ENCODE measurements at places on chromosomes 5 and 9.

- no peak for DNase-seq
Measured at GRCh38 chr5:94469894-94470329, 148.5 kb downstream of the KIAA0825 start.

DNA sequence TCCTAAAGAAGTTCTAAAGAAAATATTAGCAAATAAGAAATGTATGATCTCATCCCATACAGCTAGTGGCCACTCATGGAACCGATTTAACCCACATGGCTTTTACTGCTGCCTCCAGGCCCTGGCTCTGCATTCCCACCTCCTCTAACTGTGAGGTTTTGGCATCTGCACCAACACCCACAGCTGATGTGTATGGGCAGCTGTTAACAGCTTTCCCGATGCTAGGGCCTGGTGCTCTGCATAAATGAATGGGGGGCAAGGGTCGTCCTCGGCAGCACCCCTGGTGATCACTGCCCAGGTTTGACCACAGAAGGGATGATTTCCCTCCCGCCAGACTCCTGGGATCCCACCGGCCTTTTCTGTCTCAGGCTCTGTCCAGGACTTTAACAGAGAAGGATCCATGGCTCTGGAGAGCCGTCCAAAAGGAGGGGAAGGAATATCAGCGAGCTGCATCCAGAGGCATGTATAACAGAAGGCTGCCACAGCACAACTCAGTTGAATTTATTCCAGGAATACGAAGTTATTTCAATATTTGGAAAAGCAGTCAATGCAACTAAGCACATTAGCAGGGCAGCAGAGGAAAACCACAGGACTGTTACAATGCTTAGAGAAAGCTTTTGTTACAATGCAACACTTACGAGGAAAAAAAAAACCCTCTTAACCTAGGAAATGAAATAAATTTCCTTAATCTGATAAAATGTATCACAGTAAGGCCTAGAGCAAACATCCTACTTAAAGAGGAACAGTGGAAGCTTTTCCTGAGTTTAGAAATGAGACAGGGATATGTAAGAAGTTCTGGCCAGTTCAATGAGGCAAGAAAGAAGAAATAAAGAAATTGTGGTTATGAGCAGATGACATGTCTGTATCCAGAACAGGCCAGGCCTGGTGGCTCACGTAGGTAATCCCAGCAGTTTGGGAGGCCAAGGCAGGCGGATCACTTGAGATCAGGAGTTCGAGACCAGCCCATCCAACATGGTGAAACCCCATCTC, 63.1 kb downstream of the NACC2 start:
- DNase-seq, result no peak

- no peak for DNase-seq
Measured at GRCh38 chr9:125295657-125296056, 34.0 kb downstream of the GAPVD1 start.

- peak; percentile 41 for DNase-seq
Measured at GRCh38 chr5:10288592-10289219, 19.0 kb downstream of the CMBL start.

DNA sequence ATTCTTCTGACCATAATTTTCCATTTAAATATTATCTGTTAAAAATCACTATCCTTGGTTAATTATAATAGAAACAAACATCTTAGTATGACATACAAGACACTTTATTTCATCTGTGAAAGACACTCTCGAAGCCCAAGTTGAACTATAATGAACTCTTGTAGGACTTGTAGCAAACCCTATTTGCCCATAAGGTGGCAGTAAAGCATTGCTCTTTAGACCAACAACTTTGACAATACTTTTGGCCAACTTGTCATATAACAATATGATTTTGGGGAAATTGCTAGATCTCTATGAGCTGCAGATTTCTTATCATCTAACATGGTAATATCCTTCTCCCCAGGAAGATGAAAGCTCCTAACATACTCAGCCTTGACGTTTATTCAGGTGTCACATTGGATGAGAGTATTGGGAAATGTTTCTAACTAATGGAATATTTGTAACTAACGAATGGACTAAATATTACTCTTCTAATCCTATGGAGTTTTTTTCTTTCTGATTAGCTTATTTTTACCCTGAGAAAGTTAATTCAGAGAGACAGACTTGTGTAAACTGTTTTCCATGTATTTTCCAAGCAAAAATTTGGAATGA, 11.0 kb downstream of the SPINK14 start:
- no peak for DNase-seq

GRCh38 chr5:36442352-36442751, 140.7 kb upstream of the RANBP3L start:
- no peak for DNase-seq

- no peak for DNase-seq
Measured at GRCh38 chr5:19169426-19169825, 818.6 kb downstream of the CDH18 start.

DNA sequence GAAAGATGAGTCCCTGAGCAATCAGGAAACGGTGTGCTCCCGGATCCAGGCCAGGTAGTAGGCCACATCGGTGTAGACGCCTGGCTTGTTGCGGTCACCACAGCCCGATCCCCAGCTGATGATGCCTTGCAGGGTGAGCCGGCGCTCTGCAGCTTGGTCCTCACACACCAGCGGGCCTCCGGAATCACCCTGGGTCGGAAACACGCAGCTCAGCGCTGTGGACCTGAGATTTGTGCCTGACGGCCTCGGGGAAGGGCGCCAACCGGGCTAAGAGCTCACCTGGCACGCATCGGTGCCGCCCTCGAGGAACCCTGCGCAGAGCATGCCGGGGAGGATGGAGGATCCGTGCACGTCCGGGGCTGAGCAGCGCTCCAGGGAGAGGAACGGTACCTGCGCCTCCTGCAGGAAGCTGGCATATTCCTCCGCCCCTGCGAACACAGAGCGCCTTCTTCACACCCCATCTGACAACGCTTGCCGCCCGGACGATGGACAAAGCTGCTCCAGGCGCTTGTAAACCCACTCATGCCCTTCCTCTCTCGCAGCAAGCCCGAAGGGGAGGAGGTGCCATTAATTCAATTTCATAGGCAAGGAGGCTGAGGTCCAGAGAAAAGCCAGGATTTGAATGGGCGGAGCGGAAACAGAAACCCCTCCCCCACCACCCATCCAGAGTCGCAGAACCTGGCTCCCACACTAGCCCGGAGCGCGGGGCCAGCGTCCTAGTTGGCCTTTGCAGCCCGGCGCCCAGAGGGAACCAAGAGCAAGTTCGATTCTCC, 2.0 kb upstream of the PFN3 start:
- peak; percentile 86 for DNase-seq

- no peak for DNase-seq
Measured at GRCh38 chr5:175246242-175246888, 197.6 kb downstream of the DRD1 start.

DNA sequence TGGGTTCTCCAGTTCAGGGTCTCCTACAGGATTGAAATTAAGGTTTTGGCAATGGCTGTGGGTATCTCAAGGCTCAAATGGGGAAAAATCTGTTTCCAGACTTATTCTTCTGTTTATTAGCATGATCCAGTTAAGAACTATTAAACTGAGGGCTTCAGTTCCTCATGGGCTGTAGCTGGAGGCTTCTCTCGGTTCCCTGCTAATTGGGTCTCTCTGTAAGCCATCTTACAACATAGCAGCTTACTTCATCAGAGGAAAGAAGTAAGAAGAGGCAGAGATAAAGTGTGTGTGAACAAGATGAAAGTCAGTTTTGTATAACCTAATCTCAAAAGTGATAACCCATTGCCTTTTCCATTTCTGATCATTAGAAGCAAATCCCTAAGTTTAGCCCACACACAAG, 391.9 kb downstream of the PSAT1 start:
- DNase-seq, result no peak

GRCh38 chr5:154878642-154879335, 20.4 kb downstream of the CNOT8 start:
- no peak for DNase-seq

- no peak for DNase-seq
Measured at GRCh38 chr5:14980698-14981097, 109.1 kb upstream of the ANKH start.

DNA sequence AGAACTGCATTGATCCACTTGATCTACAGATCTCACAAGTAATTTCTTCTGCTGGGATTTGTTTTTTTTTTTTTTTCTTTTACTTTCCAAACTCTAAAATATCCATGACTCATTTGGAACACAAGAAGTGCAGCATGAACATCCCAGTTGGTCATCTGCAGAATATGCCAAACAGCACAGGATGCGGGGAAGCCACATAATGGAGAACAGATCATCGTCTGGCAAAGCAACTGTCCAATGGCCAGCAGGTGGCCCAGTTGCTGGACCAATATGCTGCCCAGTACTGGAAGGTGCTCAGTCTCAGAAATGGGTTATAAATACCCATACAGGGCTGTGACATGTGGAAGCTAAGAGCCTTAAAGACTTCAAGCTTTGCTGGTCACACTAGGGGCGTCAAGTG, 221.3 kb upstream of the TAS2R1 start:
- DNase-seq, result no peak

GRCh38 chr9:119121899-119122298, 247.3 kb downstream of the BRINP1 start:
- no peak for DNase-seq

GRCh38 chr5:13325765-13326164, 618.7 kb downstream of the DNAH5 start:
- DNase-seq, result no peak

DNA sequence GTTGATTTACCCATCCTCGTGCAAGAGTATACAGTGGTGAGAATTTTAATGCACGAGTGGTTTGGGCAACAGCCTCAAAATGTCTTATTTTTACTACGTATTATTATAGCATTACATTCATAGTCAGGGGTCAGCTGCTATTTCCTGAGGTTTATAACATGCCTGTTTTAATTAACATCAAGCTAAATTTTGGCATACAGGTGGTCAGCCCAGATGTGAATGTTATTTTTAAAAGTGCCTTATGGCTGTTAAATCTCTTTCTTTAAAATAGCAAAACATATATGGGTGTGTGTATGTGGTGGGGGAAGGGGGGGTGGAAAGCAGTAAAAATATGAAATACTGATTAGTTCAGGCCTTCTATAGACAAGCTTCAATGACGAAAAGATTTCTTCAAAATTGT, 424.5 kb upstream of the CLINT1 start:
- DNase-seq, result no peak

DNA sequence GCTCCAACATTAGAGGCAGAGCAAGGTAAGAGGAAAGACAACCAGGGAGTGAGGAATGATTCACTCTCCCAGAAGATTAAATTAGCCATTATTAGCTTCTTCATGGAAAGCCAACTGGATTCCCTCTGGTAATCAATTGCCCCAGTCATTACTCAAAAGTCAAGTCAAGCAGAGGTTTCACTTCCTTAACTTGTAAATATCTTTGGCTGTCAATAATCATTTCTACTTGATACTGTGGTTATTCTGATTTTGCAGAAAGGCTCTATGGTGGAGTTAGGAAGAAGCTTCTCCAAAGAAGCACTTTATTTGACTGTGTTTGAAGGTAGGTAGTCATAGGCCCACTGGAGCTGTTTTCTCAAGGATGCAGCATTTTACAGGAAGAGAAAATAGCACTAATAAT, 78.0 kb downstream of the JAKMIP2 start:
- DNase-seq, result no peak

- DNase-seq, result no peak
Measured at GRCh38 chr5:115532517-115532916, 12.1 kb downstream of the FEM1C start.

DNA sequence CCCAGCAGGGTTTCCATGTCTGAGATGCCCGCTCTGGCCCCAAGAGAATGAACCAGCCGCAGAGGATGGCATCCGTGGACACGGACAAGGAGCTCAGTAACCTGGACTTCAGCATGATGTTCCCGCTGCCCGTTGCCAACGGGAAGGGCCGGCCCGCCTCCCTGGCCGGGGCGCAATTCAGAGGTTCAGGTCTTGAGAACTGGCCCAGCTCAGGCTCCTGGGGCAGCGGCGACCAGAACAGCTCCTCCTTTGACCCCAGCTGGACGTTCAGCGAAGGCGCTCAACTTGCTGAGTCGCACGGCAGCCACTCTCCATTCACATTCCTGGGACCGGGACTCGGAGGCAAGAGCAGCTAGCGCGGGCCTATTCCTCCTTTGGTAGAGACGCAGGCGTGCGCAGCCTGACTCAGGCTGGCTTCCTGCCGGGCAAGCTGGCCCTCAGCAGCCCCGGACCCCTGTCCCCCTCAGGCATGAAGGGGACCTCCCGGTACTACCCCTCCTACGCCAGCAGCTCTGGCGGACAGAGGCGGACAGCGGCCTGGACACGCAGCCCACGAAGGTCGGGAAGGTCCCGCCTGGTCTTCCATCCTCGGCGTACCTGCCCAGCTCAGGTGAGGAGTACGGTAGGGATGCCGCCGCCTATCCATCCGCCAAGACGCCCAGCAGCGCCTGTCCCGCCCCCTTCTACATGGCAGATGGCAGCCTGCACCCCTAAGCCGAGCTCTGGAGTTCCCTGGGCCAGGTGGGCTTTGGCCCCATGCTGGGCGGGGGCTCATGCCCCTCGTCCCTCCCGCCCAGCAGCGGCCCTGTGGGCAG, 74.4 kb downstream of the INSL6 start:
- DNase-seq, result no peak

GRCh38 chr5:177997319-177997670, 1.3 kb upstream of the PROP1 start:
- no peak for DNase-seq

DNA sequence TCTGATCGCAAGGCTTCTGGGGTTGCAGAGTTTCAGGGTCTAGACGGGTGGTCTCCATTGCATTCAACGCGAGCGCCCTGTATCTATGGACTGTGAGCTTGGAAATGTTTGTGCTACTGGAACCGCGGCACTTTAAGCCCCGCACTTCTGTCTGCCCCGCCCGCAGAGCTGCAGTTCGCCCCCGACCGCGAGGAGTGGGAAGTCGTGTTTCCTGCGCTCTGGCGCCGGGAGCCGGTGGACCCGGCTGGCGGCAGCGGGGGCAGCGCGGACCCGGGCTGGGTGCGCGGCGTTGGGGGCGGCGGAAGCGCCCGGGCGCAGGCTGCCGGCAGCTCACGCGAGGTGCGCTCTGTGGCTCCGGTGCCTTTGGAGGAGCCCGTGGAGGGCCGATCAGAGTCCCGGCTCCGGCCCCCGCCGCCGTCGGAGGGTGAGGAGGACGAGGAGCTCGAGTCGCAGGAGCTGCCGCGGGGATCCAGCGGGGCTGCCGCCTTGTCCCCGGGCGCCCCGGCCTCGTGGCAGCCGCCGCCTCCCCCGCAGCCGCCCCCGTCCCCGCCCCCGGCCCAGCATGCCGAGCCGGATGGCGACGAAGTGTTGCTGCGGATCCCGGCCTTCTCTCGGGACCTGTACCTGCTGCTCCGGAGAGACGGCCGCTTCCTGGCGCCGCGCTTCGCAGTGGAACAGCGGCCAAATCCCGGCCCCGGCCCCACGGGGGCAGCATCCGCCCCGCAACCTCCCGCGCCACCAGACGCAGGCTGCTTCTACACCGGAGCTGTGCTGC, 1.0 kb downstream of the ADAMTS19 start:
- DNase-seq, result no peak

All from CD4-positive, alpha-beta T cell treated with Interleukin-6 for 4 hours (primary cell).